ENCODE measurements at places on chromosomes 16 and 17. TPM values are rescaled to one million over a fixed set of nuclear protein-coding genes. Genes with fewer than 3 reads are reported as not detected.
A peak's percentile ranks its signal among the peaks of the same experiment; 100 is the strongest.

DNA sequence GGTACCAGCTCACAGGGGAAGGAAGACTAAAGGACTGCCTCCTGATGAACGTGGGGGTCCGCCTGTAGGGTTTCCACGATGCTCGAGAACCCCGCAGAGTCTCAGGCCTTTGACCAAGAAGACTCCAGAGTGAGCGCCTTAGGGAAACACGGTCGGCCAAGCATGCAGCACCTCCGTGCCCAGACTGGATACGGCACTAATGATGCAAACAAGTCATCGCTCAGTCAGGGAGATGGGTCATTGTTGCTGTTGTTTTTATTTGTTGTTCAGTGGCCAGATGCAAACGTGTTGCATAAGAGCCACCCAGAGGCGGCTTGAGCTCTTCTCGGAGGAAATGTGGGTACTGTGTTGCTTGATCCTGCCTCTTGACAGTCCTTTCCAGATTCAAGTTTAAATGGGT lies 19.3 kb upstream of the RBFOX3 start:
- DNase-seq = peak; percentile 34

GRCh38 chr17:52546493-52546892 lies 388.0 kb upstream of the CA10 start:
- no peak for DNase-seq

The PRAC1 gene
- 14.0 TPM for total RNA-seq

DNA sequence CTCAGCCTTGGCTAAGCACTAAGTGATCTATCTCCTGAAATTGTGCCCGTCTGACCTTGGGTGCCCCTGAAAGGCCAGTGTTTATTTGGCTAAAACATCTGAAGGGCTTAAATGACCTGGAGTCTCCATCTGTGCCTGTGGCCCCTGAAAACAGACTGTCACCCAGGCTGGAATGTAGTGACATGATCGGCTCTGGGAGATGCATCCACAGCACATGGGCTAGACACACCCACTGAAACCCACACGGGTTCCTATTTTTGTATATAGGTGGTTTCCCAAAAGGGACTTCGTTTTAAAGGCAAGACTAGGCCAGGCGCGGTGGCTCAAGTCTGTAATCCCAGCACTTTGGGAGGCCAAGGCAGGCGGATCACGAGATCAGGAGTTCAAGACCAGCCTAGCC lies 13.5 kb downstream of the CEP295NL start:
- DNase-seq = no peak

DNA sequence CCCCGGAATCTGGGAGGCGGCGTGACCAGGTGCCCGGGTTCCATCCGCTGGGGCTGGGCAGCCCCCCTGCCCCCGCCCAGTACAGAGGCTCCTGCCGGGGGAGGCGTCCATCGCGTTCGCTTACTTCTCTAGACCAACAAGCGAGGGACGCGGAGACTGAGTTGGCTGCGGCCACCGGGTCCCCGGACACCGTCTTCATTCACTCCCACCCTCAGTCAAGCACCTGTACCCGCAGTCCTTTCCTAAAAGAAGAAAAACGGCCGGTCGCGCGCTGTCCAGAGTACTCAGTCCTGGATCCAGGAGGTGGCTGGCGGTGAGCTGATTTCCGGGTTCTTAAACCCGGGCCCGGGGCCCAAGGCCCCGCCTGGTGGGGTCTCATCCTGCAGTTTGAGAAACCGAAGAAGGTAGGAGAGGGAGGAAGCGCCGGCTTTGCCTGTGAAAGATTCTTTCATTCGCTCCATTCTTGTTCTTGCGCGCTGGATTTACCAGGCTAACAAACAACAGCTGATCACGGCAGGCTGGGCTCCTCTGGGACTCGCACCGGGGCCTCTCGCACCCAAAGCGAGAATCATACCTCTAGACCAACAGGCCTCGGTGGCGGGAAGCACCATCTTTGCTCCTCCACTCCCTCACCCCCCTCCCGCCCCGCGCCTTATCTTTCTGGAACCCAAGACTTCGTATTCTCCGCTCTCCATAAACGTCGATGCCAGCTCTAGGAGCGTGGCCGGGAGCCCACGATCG lies 17.4 kb upstream of the OR1F1 start:
- no peak for DNase-seq

The PSMD3 gene
- total RNA-seq = 107 TPM

- no peak for DNase-seq
Observed at GRCh38 chr17:17819561-17819995, 17.2 kb downstream of the SREBF1 start.

- no peak for DNase-seq
Observed at GRCh38 chr17:410543-411401, 58.2 kb upstream of the RPH3AL start.
